IPS DF 19.7 (cell line): ENCODE measurements at places on chromosomes 3 and 15.

DNA sequence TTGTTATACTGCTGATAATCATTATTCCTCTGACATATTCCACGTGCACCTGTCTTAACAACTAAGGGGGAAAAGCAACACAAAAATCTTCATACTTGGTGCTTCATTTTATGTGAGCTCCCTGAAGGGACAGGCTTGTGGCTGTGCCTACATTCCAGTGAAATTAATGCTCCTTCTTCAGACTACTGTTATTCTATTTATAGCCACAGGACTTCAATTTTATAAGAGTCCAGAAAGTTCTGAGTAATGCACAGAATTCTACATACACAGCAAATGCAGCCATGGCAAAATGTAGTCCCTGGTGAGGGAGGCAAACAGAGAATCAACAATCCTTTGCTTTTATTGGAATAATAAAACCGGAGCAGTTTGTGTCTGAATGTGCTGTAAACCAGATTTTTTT is 417.1 kb downstream of the RBMS3 start:
- DNase-seq, result no peak

DNA sequence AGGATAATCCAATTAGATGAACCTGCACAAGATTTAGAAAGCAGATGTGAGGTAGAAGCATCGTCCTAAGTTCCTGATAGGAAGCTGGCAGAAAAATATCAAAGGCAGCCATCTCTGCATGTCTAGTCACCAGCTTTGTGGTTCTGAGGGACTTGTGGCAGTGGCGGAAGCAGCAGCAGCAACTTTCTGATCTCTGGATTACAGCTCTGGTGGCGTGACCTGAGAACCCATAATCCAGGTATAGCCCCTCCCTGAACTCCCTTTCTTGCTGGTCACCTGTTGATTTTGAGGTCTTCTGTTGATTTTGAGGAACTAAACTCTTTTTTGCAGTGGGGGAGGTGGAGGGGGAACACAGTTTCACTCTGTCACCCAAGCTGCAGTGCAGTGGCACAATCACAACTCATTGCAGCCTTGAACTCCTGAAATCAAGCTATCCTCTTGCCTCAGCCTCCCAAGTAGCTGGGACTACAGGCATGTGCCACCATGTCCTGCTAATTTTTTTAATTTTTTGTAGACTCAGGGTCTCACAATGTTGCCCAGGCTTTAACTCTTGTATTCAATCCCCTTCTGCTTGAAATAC is 7.9 kb downstream of the FSIP1 start:
- no peak for DNase-seq

DNA sequence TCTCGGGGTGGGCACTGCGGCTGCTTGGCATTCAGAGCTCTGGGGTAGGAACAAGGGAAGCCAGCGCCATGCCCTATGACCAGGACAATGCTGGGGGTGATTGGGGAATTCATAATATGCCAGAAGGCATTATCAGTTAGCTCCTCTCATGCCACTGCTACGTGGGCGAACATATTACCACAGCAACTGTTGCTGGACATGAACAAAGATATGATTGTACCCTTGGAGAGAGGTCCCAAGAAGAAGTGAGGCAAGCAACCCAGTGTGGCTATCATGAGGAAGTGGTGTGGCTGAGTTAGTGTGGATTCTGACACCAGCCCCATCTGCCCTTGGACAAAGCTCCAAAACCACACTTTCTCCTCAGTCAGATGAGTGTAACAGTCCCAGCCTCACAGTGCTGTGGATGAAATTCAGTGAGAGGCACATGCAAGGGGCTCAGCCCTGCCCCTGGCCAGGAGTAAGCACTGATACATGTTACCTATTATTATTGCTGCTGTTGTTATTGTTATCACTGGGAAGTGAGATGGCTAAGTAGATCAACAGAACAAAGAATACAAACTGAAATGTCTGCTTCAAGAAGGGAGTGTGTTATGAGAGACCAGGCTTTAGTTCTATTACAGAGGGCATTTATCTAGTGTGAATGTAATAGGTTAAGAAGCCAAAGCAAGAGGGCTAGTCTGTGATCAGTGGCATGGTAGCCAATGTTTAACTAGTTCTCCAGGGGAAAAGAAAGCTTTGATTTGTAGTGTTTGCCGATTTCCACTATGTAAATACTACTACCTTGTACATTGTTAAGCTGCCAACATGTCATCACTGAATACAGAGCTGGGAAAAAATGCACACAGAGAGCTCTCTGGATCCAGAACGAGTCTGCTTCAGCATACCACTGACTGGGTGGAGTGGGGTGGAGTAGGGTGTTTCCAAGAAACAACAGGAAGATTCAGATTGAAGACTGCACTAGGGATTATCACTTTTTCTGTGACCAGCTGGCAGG is 222.3 kb upstream of the EIF1B start:
- DNase-seq, result no peak

GRCh38 chr3:158395421-158395820 is 175.6 kb upstream of the MLF1 start:
- no peak for DNase-seq

DNA sequence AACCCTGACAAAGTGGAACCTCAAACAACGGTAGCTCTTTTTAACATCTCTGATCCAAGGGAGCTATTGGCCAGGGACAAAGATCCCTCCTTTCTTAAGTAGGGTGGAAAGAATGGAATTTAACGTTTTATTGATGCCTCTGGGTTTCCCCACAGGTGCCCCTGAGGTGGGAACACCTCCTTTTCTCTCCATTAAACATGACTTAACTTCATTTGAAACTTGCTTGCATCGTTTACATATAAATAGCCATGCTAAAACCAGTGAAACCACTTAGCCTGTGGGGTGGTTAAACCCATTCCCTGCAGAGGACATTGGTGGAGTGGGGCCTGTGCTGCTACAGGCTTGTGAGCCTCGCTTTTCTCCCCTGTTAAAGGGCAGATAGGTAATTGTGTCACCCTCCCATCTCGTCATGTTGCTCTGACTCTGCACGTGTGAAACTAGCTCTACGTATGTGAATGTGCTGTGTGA is 9.7 kb downstream of the CGNL1 start:
- peak; percentile 76 for DNase-seq

DNA sequence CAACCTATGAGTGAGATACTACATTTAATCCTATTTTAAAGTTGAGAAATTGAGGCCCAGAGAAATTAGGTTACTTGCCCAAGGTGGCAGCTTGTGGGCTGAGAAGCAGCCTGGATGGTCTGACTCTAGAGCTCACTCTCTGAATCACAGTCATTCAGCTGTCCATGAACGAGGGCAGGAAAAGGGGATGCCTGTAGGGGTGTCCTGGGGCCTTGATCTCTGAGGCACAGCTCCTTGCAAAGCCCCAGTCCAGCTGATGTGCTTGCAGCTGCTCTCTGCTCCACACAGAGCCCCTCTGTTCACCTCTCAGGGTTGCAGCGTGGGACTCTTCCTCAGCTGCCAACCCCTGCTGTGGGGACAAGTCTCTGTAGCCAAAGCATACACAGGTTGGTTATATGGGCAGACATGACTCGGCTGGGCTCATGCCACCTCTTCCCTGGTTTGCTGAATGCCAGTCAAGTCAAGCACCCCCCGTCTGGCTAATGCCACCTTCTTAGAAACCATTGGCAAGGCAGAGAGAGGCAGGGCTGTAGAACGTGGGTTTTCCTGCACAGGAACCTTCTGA is 56.8 kb downstream of the GASK1A start:
- no peak for DNase-seq

DNA sequence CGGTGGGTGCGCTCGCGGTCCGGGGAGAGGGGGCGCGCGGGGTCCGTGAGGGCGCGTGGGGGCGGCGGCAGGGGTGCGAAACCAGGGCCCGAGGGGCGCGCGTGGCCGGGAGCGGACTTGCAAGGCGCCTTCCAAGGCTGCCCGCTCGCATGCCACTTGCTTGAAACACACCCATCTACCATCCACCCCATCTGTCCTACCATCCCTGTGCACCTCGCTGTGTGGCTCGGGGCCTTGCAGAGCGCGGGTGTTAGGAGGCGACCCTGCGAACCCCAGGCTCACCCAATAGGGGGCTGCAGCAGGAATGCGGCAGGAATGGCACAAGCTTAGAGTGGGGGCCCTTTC is 240 bp downstream of the CFAP100 start:
- no peak for DNase-seq

- no peak for DNase-seq
Measured at GRCh38 chr3:177946497-177946896, 589.7 kb upstream of the KCNMB2 start.

DNA sequence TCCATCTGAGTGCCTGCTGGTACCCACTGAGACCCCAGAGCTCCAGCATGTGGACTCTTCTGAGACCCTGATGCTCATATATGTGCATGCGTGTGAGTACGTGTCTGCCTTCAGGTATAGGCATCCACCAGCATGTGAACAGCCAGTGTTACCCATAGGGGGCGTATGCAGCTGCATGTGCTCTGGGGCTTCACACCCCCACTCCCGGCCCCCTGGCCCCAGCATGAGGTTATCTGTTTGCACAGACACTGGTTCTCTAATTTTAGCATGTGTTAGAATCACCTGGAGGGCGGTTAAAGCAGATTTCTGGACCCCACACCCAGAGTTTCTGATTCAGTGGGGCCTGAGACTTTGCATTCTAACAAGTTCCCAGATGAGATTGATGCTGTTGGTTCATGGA is 824 bp upstream of the CILP start:
- DNase-seq, result no peak

DNA sequence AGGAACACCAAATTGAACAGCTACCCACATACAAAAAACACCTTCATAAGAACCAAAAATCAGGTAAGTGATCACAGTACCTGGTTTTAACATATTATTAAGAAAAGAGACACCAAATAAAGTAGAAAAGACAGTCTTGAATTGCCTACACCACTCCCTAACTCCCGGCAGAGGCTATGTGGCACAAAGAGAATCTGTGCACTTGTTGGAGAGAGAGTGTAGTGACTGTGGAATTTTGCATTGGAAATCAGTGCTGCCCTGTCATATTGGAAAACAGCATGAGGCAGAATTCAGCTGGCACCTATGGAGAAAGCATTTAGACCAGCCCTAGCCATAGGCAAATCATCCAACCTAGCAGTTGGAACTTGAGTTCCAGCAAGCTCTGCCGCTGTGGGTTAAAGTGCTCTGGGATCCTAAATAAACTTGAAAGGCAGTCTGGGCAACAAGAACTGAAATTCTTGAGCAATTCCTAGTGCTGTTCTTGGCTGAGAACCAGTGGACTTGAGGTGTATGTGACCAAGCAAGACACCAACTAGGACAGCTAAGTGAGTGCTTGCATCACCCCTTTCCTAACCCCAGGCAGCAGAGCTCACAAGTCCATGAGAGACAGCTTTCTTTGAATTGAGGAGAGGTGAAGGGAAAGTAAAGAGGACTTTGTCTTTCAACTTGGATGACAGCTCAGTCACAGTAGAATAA is 969.6 kb upstream of the ALCAM start:
- no peak for DNase-seq

DNA sequence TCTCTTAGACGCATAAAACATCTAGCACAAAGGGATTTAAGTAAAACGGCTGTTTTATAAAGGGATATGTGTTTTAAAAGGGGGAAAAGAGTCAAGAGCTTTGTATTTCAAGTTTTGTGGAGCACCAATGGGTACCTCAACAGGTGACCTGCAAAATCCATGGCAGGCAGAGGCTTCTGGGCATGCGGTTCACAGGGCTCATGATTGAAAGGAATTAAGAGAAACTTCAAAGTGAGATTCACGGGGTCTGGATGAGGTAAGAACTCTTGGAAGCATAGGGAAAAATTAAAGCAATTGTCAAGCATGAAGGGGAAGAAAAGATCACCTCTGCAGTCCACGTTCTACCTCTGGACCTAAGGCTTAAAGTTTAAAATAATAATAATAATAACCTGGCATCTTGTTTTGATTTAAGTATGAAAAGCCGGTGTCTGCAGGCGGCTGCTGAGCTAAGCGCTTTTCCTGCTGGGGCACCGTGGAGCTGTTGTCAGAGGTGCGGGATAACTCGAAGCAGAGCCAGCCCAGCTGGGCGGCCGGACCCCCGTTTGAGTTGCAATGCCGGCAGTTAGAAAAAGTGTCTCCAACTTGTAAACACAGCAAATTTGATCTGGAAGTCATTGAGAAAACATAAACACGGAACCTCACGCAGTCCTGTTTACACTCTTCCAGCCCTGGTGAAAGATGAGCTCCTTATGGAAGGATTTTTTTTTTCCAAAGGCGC is 40.5 kb downstream of the HES1 start:
- DNase-seq, result no peak

GRCh38 chr3:8482960-8483665 is 18.5 kb upstream of the LMCD1 start:
- DNase-seq, result no peak

GRCh38 chr3:168026764-168027163 is 69.0 kb downstream of the GOLIM4 start:
- no peak for DNase-seq

DNA sequence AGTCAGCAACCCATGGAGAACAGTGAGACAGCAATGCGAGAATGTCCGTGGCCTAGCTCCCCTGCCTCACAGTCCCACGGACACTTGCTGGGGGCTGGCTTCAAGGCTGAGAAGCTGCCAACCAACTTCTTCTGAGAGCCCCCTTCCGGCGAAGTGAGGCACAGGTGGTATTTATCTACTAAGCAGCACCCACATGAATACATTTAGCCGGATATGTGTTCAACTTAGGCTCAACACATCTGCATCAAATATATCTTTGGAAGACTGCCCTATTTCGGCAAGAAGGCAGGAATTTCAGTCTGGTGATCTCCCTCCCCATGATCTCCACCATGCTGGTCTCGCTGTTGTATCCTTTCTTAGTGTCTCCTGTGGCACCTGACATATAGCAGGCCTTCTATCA is 340.9 kb upstream of the NR2E3 start:
- no peak for DNase-seq

DNA sequence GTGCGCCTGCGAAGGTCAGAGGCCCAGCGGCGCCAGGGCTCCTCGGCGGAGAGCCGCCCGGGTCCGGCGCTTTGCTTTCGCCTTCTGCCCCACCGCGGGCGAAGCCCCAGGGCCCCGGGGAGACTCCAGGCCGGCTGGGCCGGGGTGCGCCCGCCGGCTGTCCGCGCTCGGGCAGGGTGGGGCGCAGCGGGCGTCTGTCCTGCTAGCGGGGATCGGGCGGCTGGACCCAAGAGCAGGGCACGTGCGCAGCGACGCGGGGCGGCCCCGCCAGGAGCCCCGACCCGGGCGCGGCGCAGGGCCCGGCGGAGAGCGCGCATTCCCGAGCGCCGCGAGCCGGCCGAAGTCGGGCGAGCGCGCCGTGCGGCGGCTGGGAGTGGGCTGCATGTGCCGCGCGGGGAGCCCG is 569 bp upstream of the ALDH1A3 start:
- no peak for DNase-seq

- DNase-seq, result no peak
Measured at GRCh38 chr3:126491221-126492013, 15.7 kb upstream of the ZXDC start.

- no peak for DNase-seq
Measured at GRCh38 chr3:155629556-155629955, 115.3 kb downstream of the PLCH1 start.
